ENCODE measurements at places on chromosomes 2 and 18.

GRCh38 chr2:4412637-4413187 is 709.3 kb downstream of the DCDC2C start:
- DNase-seq: no peak

DNA sequence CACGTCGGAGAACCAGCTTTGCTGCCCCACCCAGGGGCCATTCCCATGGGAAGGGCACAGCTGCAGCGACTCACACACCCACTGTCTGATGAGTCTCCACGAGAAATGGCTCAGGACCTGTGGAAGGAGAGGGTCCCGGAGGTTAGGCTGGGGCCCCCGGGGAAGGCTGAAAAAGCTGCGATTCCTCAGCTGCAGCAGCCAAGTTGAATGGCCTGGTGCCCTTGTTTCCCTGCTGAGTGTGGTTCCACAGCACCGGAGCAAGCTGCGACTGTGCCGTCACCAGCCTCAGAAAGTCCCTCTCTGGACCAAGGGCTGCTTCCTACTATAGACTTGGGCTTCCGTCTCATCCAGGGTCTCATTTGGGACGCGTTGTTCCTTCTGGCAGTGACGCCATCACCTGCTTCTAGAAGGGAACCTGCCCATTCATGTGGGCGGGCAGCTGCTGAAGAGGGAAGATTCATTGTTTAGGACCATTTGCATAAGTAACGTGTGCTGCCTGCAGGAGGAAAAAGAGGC is 180.2 kb downstream of the INHBB start:
- no peak for DNase-seq

GRCh38 chr18:44848644-44849335 is 168.1 kb downstream of the SETBP1 start:
- no peak for DNase-seq

- DNase-seq: no peak
Observed at GRCh38 chr2:235468978-235469655, 24.7 kb upstream of the AGAP1 start.

DNA sequence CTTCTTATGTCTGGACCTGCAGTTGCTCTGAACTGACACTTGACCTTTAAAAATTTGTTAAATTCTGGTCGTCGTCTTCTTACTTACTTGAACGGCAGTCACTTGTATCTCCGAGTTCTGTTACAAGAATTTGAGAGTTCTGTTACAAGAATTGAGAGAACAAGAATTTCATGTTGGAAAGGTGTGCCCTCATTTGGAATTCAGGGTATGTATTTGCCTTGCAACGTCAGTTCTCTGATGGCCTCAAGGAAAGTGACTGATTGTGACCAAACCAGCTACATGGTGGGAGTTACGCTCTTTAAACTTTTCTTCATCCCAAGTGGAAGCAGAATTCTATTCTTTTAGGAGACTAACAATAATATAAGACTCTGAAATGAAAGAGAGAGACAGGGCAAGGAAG is 320.0 kb upstream of the TRIB2 start:
- DNase-seq: no peak

Measured in stimulated activated CD8-positive, alpha-beta memory T cell treated with anti-CD3 and anti-CD28 coated beads, Interleukin-7, amount 100 ng/mL, for 4 hours (primary cell).